ENCODE measurements at places on chromosomes 2 and 18. TPM values are rescaled to one million over a fixed set of nuclear protein-coding genes. Genes with fewer than 3 reads are reported as not detected.

The ZSWIM2 gene
- not detected for total RNA-seq

The HOXD13 gene
- total RNA-seq = 0.15 TPM

The ERICH2 gene
- not detected for total RNA-seq

The FAM124B gene
- 0.06 TPM for total RNA-seq

The CD207 gene
- not detected for total RNA-seq

The KIF5C gene
- total RNA-seq = 0.42 TPM

The RAB10 gene
- 271 TPM for total RNA-seq

The AKAIN1 gene
- not detected for total RNA-seq

The APCDD1 gene
- not detected for total RNA-seq

The ST3GAL5 gene
- total RNA-seq = 33.7 TPM

The SCYGR1 gene
- total RNA-seq = not detected

The SLC38A11 gene
- total RNA-seq = not detected

The MTCL1 gene
- 60.5 TPM for total RNA-seq

The ALKAL2 gene
- not detected for total RNA-seq

The ZNF521 gene
- total RNA-seq = not detected

The NOL4 gene
- total RNA-seq = not detected

The SFT2D3 gene
- total RNA-seq = 3.8 TPM

Data from A549 treated with RU486 at 1 μM for 4 hours (cell line).